ENCODE measurements at places on chromosomes 7 and 10.

DNA sequence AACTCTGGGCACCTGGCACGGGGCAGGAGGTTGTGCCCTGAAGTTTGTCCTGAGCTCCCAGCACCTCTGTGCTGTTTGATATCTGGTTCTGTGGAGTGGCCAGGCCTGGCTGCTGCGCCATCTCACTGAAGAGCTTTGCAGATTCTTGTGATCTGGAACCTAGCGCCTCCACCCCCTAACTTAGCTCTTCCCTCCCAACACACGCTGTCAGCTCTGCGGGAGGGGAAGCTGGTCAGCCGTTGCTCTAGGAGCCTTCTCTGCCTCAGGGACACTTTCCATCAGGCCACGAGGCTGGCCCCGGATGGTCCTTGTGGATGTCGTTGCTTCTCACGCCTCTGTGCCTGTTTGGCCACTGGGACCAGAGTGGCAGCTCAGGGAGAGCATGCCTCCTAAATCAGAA, 213.2 kb downstream of the CCDC3 start:
- DNase-seq, result no peak

DNA sequence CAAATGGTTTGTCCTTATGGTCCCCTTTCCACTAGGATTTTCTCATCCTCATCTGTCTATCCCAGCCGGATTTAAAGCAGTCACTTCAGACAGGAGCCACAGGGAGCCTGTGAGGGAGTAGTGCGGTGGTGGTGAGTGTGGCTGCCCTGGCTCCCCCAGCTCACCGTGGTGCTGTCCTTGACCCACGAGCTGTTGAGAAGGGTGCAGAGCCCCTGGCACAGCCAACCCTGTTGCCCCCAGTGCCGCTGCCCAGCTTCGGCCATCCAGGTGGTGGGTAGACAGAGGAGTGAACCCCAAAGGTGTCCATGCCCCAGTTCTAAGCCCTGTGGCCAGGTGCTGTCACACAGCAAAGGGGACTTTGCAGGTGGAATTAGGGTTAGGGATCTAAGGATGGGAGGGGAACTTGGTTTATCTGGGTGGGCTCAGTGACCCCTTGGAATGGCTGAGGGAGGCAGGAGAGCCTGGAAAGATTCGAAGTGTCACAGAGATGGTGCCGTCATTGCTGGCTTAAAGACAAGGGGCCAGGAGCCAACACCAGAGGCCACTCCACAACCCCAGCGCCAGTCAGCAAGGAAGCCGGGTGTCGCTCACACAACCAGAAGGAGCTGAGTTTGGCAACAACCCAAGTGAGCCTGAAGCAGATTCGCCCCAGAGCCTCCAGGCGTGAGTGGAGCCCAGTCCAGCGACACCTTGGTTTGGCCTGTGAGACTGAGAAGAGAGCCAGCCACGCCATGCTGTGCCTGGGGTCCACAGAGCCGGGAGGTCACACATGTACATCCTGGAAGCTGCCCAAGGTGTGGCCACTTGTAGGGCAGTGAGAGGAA, 142.4 kb downstream of the ADCY1 start:
- no peak for DNase-seq

GRCh38 chr10:58754469-58755339, 242.0 kb downstream of the BICC1 start:
- no peak for DNase-seq

- DNase-seq, result no peak
Measured at GRCh38 chr7:18653381-18654155, 158.0 kb downstream of the HDAC9 start.

DNA sequence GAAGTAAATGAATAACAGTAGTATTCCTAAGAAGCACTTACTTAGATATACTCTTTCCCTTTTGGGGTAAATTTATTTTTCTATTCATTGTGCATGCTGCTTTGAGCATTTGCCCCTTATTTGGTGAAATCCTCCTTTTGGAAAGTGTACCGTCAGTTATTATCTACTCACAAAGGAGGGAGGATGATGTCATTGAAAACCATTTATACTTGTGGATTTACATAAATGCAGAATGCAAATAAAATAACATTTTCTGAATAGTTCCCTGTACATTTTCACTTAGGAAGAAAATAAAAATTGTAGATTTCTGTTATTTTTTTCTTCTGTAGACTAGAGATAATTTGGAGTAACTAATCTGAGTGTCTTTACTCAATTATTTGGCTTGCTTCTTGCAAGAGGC, 29.5 kb upstream of the SEM1 start:
- DNase-seq, result no peak

GRCh38 chr10:121797490-121797889, 130.3 kb downstream of the ATE1 start:
- no peak for DNase-seq

DNA sequence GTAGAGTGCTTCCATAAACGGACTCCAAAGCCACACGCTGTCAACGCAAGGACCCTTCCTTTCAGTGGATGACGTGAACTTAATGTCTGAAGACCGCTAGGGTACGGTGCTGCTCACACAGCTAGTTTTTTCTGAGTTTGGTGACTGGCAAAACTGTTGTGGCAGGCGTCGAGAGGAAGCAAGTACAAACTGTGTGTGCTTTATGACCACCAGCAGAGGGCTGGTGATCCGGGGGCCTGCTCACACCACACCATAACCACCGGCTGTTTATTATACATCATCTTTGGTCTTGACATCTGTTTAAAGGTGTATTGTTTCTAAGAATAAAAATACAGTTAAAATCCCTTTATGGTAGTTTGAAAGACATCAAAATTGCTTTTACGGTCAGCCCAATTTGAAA, 37.1 kb upstream of the ATP6V0A4 start:
- DNase-seq, result no peak

DNA sequence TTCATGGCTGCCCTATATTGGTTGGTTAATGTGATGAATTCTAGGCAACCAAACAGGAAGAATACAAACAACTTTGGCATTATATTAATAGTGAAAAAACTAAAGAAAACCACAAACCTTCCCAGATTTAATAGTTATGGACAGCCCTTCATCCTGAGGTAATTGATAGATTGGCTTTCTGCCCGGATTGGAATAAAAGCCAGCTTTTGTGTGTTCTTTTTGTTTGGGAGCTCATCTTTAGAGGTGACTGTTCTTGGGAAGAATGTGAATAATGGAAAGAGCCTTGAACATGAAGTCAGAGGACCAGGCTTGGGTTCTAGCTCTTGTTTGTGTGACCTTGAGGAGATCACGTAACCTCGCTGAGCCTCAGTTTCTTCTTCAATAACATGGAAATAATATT, 92.3 kb downstream of the VTI1A start:
- DNase-seq, result no peak

- peak; percentile 38 for DNase-seq
Measured at GRCh38 chr10:72048450-72049124, 39.8 kb downstream of the SPOCK2 start.

GRCh38 chr10:119231654-119232053, 24.3 kb downstream of the GRK5 start:
- DNase-seq, result no peak

GRCh38 chr10:131645756-131646155, 255.1 kb upstream of the PPP2R2D start:
- DNase-seq, result no peak

GRCh38 chr7:157301610-157302120, 35.1 kb upstream of the DNAJB6 start:
- DNase-seq, result no peak

DNA sequence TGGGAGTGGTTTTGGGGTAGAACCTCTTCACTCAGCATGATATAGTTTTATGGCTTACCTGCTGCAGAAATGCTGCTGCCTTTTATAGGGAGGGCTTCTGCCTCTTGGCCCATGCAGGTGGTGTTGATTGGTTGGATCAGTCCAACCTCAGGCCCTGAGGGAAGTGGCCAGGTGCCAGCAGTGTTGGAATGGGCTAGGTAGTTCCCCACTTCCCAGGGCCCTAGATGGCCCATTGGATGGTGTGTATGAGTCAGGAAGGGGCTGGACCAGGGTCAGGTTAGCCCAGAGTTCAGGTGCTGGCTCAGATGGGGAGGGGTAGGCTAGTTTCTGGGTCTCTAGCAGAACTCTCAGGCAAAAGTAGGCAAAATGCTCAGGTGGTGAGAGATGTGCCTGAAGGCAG, 455.5 kb downstream of the CCSER2 start:
- DNase-seq, result no peak

- no peak for DNase-seq
Measured at GRCh38 chr7:30923009-30923773, 11.5 kb downstream of the AQP1 start.

DNA sequence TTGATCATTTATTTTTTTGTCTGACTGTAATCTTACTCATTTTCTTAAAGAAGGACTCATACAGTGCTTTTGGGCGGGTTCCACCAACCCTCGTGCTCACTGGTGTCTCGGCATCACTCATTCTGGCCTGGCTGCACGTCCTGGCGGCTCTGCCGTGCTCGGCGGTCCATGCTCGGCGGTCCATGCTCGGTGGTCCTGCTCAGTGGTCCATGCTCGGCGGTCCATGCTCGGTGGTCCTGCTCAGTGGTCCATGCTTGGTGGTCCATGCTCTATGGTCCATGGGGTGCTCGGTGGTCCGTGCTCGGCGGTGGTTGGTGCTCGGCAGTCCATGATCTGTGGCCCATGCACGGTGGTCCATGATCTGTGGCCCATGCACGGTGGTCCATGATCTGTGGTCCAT, 72.5 kb downstream of the WDR37 start:
- DNase-seq, result no peak

- no peak for DNase-seq
Measured at GRCh38 chr7:36082910-36083309, 70.1 kb upstream of the EEPD1 start.

DNA sequence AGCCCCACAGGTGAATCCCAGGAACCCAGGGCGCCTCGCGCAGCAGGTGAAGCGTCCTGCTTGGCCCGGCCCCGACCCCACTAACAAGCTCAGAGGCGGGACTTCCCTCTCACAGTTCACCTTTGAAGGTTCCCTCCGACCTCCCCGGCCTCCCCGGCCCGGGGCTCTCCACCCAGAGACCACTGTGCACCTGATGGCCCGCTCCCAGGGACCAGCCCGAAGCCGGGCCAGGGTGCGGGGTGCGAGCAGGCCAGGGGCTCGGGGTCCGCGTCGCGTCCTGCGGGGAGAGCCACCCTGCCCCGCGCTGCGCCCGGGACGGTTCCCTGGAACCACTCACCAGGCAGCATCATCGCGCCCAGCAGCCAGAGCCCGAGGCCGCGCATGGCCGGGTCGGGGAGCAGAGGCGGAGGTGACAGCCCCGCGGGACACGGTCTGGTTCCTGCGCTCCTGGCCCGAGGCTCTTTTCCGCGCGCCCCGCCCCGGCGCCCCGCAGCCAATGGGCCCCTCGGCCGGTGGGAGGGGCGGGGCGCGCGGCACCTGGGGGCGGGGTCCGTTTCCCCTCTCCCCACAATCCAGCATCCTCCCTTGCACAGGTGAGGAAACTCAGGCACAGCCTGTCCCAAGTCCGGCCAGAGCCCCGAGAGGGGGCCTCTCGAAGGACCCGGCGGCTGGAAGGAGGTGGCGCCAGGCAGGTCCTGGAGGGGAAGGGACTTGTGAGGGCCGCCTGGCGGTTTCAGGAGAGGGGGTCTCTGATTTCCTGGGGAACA, at the start of gene ADAM8:
Gene ADAM8, minus strand, starts transcription at position 434 of the 767 bp plus-strand sequence. Its CDS starts 51 bp downstream, at position 383.
- DNase-seq, result no peak

DNA sequence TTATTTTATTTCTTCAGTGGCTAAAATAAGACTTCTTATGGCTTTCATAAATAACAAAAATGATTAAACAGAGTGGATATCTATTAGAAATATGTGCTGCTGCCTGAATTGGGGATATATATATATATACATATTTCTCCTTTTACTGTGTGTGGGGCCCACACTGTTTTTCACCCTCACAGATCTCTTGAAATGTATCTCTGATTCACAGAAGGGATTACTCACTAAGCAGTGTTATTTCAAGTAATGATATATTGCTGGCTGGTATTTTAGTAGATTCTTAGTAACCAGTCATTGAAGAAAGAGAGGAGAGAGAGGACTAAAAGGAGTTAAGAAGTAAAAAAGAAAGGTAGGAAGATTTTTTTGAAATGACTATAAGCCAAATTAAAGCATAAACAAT, 308.6 kb upstream of the NRP1 start:
- no peak for DNase-seq

- no peak for DNase-seq
Measured at GRCh38 chr10:60293581-60294175, 96.0 kb downstream of the ANK3 start.

All from caudate nucleus (tissue), 63 donors.